AML-193 (cell line): ENCODE measurements at places on chromosomes 6 and 20.

GRCh38 chr6:31396422-31397152 lies 6.8 kb upstream of the MICA start:
- peak; percentile 75 for DNase-seq

GRCh38 chr20:15011631-15012030 lies 674.2 kb upstream of the FLRT3 start:
- DNase-seq = no peak

DNA sequence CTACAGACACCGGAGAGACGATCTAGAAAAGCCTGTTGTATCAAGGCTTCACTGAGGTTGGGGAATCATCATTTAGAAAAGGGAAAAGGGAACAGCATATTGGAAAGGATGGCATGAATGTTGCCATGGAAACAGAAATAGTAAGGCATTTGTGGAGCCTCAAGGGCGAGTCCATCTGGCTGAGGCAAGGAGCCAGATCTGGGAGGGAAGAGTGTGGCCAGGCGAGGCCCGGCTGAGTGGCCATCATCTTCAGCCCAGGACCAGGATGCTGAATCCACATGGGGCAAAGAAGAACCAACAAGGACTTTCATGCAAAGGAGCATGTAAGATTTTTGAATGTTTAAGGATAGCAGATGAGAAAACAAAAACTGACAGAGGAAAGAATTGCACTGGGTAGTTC lies 85.8 kb downstream of the MAP3K5 start:
- DNase-seq = no peak

- DNase-seq = no peak
Measured at GRCh38 chr6:14913931-14914330, 331.9 kb upstream of the JARID2 start.

GRCh38 chr20:52899041-52899608 lies 73.0 kb upstream of the TSHZ2 start:
- DNase-seq = no peak

- DNase-seq = no peak
Measured at GRCh38 chr20:54598352-54598751, 123.0 kb downstream of the DOK5 start.

GRCh38 chr6:92710048-92710447 lies 709.3 kb downstream of the EPHA7 start:
- DNase-seq = no peak

- peak; percentile 53 for DNase-seq
Measured at GRCh38 chr20:19973961-19974629, 43.1 kb upstream of the NAA20 start.

- no peak for DNase-seq
Measured at GRCh38 chr6:167786853-167787675, 39.6 kb upstream of the AFDN start.

DNA sequence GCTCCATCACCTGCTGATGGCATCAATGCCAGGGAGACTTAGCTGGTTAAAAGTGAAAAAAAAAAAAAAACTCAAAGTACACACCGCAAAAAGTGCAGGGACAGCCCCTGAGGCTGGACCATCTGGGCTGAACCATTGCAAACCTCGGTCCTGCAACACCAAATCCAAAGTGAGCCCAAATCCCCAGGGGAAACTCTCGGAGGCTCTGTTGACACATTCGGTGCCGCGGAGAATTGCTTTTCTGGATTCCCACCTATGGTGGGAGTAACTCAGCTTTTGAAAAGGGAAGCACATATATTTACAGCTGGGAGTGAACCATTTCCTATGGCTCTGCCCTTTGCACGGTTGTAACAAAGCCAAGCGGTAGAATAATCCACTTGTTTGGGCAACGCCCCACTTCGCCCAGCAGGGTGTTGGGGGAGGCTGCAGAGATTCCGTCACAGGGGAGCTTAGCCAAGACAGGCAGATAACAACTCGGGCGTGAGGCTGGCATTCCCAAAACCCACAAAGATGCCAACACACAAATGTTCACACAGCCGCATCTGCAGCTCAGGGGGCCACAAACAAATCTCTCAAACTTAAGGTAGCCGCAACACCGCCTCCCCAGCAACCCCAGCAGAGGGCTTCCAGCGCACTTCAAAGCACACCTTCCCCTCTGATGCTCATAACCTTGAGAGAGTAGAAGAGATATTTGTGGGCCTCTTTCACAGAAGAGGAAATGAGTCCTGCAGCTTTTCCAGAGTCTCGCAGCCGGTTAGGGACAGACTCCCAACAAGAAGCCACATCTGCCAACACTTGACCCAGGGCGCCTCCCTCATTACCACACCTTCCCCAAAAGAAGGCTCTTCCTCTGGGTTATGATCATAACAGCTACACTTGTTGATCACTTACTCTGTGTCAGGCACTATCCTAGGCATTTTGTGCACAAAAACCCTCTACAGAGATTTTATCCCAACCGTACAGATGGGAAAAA lies 11.4 kb downstream of the ZC3H12D start:
- no peak for DNase-seq

DNA sequence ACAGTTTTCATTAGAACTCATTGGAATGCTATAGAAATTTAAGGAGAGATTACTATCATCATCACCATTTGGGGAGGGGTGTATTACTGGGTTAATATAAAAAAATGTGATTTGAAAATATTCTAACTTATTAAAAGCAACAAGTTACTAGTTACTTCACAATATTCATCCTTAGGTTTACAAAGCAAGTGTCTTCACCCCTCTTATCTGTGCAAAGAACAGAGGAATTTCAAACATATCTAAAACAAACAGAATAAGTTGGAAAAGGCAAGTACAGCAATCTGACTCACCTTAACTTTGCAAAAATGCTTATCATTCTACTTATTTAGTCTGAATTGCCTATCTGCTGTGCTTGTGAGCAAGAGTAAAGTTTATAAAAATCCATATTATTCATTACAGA lies 32.9 kb downstream of the DCBLD1 start:
- no peak for DNase-seq

GRCh38 chr20:39108746-39109145 lies 146.6 kb downstream of the DHX35 start:
- DNase-seq = no peak

DNA sequence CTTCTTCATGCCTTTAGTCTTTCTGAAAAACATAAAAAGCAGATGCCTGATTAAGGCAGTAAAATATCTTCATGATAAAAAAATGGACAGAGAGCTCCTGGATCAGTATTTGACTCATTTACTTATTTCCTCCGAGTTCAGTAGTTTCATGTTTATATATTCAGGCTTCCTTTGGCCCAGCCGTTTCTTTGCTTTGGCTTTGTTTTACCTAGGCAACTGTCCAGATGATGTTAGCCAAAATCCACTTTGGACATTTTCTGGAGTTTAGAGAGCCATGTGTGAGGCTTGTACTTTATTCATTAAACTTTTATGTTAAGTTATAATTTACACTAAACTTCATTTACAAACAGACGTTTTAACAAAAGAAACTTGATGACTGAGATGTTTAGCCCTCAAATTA lies 307.1 kb upstream of the RSPO3 start:
- DNase-seq = no peak

GRCh38 chr6:142874676-142875075 lies 70.3 kb downstream of the HIVEP2 start:
- DNase-seq = no peak

DNA sequence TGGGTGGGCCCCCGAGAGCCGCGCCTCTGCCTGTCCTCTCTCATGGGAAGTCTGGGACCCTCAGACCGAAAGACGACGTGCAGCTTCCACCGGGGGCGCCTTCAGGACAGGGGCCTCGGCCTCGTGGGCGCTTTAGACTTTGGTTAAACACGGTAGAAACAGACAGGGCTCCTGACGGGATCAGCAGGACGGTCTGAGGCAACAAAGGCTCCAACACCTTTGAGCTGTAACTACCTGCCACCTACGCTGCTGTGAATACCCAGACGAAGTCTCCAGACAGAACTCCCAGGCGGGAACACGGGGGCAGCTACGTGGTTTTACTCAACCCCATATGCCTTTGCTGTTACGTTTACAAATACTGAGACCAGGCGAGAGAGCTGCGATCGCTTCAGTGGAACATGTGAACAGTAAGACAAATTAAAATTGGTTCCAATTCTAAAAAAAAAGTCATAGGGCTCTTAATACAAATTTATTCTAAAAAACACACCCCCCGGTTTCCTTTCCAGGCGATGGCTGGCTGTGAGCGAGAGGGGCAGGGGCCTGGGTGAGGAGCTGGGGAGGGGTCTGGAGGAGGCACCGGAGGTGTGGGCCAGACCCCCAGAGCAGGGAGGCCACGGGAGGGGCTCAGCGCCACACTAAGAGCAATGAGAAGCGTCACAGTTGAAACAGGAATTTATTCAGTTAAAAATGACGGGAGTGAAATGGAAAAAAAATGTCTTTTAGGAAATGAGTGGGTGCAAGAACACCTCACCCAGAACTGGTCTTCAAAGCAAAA lies 453.2 kb downstream of the QKI start:
- DNase-seq = no peak

GRCh38 chr6:54717849-54718455 lies 128.6 kb upstream of the FAM83B start:
- peak; percentile 43 for DNase-seq

GRCh38 chr20:44018259-44018941 lies 103.7 kb downstream of the TOX2 start:
- DNase-seq = no peak

DNA sequence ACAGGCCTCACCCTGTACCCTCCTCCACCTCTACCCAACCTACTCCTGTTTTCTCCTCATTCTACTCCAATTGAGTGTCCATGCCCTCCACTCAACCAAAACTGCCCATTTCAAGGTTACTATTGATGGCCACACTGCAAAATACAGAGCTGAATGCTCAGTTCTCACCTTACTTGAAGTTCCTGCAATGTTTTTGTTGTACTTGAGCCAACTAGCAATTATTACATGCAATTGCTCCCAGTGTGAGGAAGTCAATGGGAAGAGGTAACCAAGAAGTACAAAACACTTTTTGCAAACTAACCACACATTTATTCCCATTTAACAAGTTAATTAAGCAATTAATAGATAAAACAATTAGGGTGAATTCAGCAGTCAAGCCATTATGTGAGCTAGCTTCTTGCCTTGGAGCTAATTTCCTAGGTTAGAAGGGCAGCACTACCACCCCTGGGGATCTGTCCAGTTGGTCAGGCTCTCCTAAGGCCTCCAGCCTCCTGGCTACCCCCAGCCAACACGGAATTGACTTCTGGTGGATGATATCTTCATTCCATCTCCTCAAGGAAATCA lies 52.4 kb upstream of the GGTLC1 start:
- DNase-seq = no peak

- no peak for DNase-seq
Measured at GRCh38 chr20:62598761-62599194, 43.5 kb upstream of the SLCO4A1 start.

GRCh38 chr6:41405941-41406727 lies 70.7 kb downstream of the NCR2 start:
- no peak for DNase-seq

GRCh38 chr6:93701526-93701925 lies 282.2 kb upstream of the EPHA7 start:
- DNase-seq = no peak

DNA sequence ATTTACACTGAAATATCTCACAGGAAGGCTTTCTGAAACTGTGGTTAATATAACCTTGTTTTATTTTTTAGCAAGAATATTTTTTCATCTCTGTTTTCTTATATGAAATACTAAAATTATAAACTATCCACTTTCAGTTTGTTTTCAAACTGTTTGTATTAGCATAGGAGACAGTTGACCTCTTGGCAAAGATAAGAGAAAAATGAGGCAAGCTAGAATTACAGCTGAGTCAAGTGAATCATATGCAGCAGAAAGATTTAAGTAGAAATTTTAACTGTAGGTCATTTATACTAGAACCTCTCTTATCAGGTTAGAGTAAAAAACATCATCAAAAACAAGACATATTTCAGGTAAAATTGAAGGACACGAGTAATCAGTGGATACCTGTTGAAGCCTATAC lies 792.6 kb downstream of the PHF3 start:
- no peak for DNase-seq

DNA sequence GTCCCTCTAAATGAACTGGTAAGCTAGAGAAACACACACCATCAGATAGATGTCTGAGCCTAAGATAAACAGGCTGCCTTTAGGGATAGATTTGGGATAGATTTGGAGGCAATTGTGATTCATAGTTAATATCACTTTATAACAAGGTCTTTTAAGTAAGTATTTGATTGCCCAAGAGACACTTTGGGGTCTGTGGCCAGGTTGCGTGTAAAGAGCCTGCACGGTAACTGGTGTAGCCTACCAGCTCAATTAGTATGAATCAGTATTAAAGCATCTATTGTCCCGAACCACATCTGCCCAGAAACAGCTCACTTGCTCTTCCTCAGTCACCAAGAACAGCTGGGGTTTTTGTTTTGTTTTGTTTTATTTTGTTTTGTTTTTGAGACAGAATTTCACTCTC lies 193.3 kb downstream of the SASH1 start:
- DNase-seq = no peak

- no peak for DNase-seq
Measured at GRCh38 chr6:44022296-44022661, 105.0 kb downstream of the MRPL14 start.

- DNase-seq = peak; percentile 90
Measured at GRCh38 chr6:15063253-15063853, 182.5 kb upstream of the JARID2 start.

DNA sequence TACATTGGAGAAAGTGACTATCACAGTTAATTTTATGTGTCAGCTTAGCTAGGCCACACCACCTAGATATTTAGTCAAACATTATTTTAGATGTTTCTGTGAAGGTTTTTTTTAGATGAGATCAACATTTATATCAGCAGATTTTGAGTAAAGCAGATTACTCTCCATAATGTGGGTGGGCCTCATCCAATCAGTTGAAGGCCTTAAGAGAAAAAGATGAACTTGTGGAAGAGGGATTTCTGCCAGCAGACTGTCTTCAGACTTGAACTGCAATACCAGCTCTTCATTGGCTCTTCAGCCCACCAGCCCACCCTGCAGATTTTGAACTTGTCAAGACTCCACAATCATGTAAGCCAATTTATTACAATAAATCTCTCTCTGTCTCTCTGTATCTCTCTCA lies 25.1 kb upstream of the FBXO30 start:
- DNase-seq = no peak

GRCh38 chr20:11432407-11432806 lies 485.3 kb upstream of the BTBD3 start:
- no peak for DNase-seq

DNA sequence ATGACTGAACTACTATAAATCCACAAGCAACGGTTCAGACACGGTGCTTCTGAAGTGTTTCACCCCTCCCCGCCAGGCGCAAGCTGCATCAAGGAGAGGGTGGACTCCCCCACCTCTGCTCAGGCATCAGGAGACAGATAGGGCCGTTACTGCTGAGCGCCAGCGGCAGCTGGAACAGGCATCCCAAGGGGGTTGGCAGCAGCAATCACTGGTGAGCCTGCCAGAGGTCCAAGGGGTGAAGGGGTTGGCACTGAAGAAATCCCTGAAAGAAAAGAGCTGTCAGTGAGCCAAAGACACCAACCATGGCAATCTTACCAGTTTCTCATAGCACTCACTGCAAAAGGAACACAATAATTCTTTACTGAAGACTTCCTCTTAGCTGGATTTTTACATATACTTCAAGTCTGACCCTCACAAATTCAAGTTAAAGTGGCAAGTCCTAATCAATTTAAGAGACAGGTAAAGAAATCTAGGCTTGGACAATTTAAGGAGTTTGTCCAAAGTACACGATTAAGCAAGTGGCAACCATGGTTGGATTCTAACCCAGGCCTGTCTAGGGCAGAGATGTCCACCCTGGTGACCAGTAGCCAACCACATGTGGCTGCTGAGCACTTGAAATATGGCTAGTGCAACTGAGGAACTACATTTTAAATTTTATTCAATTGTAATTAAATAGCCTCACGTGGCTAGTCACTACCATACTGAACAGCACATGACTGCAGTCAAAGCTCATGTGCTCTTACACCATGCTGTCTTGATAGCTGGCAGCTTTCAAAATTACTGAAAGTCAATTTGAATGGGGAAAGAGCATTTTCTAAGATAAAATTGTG lies 21.7 kb upstream of the TBC1D20 start:
- DNase-seq = no peak
